Activated CD4-positive, alpha-beta T cell treated with anti-CD3 and anti-CD28 coated beads, Interleukin-2, amount 50 U/mL, for 1 hour (primary cell): ENCODE measurements at places on chromosomes 7 and 10.

DNA sequence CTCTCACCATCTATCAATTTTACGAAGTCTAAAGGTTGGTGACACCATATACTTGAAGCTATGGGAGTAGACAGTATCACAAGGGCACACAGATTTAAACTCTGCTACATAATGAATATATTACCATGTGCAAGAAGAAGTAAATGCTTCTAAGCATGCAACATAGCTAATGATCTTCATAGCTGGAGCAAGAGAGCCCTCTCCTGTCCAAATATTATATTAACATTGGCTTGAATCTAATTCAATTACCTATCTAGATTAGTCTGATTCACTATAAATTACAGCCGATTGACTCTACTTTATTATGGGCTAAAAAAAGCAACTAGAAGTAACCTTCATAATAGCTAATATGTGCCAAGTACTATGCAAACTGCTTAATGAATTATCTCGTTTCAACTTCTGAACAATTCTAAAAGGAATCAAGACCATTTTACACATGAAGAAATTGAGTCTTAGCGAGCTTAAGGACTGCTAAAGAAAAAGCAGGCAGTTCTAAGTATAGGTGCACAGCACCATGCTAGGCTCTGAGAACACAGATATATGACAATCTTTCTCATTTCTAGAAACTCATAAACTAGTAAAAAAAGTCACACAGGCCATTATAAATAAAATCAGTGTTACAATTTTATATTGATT lies 21.9 kb downstream of the FRA10AC1 start:
- DNase-seq = no peak

GRCh38 chr10:60430836-60431597 lies 41.3 kb upstream of the ANK3 start:
- no peak for DNase-seq

DNA sequence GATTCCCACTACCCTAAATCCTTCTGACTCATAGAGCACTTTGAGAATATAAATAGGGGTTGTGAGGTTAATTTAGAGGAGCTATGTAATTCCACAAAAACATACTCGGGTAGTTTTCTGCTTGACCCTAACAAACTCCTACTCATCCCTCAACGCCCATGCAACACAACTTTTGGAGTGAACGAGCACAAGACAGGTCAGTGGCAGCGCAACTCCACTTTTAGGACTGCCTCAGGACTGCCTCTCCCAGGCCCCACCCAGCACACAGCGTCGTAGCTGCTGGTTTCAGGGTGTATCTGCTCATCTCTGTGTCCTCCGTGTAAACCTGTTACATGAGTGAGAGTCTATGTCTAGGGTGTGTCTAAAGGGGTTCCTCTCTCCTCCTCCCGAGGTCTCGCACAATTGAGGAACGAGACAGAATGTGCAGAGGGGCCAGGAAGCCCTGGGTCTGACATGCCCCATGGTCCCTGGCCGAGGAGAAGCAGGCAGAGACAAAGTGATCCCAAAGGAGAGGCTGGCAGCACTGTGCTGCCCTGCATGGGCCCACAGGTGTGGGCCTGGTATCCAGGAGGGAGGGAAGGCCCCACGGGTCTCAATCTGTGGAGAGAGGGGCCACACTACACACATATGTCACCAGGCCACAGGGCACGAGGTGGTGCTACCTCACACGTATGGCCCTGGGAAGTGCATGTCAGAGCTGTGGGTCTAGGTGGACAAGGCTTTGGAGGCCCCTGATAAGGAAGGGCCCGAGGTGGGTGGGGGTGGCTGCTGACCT lies 45.5 kb downstream of the CAMK2B start:
- DNase-seq = no peak

- no peak for DNase-seq
Measured at GRCh38 chr7:41107938-41108448, 594.9 kb downstream of the INHBA start.

DNA sequence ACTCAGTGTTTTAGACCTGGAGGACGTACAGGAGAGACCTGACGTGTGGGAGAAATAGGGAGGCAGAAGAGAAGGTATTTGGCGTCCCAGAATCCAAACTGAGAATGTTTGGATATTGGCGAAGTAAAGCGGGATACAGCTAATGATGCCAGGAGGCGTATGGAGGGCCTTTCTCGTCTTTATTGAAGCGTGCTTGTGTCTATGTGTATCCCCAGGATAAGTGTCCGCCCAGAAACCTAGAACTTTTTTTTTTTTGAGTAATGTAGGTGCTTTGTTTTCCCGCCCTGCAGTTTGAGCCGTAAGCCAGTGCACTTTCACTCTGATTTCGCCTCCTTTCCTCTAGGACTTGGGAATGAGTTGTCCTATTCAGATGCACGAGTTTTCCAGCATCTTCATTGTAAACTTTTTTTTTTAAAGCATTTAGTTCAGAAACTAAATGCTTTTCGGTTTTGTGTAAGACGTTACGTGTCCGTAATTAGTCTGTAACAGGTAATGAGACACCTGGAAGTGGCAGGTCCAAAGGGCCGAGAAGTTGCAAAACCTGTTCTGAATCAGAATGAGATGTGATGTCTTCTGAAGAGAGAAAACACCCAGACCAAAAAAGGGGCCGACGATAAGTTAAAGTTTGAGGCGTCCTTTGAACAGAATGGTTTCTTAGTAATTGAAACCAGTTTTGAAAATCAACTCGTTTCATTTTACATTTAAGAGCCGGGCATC lies 746 bp downstream of the ARL5B start:
- DNase-seq = no peak

GRCh38 chr7:121798453-121798840 lies 74.5 kb upstream of the PTPRZ1 start:
- no peak for DNase-seq

DNA sequence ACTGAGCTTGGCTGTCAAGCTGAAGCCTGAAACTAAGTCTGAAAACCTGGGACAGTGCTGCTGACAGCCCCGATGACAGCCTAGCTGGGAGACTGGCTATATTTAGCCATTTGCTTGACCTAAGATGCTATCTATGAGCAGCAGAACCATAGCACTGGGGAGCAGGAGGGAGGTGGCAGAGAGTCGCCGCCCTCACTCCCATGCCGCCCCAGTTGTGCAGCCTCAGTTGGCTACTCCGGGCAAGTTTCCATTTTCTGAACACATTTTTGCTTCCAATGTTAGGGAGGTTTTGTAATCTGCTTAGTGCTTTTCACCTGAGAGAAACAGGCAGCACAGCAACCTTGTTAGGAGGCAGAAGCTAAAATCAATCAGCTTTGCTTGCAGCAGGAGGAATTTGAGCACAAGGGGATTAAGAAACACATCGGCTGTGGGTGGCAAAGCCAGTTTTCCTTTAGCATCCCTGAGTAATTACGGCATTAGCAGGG lies 20.4 kb upstream of the C10orf71 start:
- DNase-seq = no peak

GRCh38 chr10:17785276-17785930 lies 23.7 kb upstream of the MRC1 start:
- DNase-seq = no peak

DNA sequence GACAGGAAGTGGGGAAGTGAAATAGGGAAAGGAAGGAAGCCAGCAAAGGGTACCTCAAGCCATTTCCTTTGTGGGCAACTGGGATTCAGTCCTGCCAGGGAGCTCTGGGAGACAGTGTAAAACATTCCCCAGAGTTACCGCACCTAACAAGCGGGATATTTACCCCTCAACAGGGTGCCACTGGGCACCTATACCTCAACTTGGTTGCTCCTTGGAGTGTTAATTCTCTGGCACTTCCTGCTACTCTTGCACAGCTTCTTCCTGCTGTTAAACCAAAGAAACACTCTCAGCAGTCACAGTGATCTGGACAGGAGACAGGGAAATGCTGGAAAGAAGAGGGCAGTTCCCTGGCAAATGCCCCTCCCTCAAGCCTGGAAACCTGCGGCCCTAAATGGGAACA lies 151.3 kb downstream of the REEP3 start:
- no peak for DNase-seq

- DNase-seq = no peak
Measured at GRCh38 chr10:75127471-75127870, 16.0 kb downstream of the SAMD8 start.

DNA sequence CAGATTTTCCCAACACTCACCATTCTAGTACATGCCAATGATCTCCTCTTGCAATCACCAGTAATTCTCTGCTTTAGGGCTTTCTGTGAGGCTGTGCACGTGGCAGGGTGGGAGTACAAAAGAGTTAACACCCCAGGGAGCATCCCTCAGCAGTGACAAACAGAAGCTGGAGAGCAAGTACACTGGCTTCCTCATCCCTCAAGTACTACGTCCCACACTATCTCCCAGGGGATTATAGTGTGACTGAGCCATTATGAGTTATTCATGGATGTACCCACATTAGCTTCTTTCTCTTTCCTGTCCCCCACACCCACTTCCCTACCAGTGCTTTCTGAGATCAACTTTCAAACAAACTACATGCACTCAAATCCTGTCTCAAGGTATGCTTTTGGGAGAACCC lies 1216.5 kb upstream of the AUTS2 start:
- no peak for DNase-seq

DNA sequence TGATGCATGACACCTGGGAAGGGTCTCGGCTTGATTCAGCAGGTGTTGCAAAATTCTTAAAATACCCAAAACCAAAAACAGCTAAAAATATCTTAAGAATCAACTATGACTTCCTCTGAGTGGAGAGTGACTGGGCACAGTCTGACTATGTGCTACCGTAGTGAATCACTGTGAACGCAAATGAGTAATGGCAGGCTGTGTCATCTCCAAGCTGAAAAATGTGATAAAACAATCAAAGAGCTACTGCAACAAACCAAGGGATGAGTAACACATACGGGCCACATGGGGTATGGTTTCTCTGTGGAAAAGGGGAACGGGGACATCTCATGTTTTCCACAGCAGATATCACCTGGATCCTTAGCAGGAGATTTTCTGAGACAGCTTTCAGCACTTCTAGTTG lies 127.5 kb downstream of the ABCA13 start:
- DNase-seq = no peak

DNA sequence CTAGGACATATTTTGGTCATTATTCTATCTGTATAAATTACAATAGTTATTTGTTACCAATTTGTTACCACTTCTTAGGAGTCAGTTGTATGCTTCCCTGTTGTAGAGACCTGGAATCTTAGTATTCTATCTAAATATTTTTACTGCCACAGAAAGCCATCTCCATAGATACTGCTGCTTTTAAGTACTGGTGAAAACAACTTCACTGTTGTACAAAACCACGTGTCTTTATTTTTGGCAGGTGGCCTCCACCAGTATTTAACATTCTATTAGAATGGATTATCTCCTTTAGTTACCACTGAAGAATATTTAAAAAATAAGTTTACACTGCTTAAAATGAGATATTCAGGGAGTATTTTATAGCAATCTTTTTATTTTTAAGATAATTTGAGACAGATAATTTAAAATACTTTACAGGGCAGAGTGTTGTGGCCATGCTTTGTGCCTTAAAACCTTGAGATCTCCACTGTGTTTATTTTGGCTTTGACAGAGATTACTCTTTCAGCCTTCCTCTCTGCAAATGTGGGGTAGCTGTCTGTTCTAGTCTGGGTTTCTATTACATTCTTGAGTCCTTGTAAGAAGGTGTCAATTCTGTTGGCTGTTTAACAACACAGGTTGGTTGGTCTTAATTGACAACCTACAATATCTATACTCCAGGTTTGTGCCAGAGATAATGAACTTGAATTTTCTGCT lies 185.6 kb downstream of the LRRC4 start:
- no peak for DNase-seq

DNA sequence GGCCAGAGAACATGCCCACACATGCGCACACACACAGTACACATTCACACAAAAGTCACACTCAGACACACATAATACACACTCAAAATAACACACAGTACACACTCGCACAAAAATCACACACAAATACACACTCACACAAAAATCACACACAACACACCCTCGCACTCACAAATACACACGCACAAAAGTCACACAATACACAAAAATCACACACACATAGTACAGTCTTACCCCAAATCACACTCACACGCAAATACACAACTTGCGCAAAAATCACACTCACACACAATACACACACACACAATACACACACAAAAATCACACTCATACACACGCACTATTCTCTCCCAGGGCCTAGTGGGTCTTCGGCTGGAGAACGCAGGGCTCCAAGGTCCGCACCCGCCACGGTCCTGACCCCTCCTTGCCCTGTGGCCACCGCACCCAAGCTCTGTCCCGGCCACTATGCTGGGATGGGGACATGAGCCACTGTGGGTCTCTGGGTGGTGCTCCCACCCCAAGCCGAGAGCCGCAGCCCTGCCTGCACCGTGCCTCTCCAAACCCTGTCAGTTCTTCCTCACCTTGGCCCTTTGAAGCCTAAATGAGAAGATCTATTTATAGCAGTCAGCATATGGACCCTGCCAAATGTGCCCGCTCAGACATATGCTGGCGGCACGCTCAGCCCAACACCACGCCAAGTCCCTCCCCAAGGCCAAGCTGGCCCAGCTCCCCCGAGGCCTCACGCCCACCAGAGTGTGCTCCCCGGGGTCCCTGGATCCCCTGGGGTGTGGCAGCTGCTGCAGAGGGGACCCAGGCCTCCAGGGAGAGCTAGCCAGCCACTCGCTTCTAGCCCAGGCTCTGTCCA lies 55.9 kb downstream of the ELFN1 start:
- DNase-seq = no peak

DNA sequence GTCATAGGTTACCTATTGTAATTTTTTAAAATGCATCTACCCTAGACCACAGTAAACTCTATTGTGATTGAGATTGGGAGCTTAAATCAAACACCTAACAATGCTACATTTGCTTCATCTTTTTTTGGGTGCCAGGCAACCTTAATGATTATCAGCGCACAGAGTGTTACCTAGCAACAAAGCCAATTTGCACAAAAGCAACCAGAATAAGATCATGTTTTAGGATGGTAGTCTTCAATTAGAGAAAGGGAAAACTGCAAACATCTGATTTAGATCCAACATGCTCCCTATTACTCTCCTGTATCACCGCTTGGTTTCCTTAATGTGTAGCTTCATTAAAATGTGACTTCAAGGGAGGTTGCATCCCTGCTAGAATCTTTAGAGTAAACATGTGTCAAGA lies 226.9 kb downstream of the ABCA13 start:
- DNase-seq = no peak

GRCh38 chr7:129084801-129085551 lies 30.1 kb upstream of the TNPO3 start:
- DNase-seq = no peak

DNA sequence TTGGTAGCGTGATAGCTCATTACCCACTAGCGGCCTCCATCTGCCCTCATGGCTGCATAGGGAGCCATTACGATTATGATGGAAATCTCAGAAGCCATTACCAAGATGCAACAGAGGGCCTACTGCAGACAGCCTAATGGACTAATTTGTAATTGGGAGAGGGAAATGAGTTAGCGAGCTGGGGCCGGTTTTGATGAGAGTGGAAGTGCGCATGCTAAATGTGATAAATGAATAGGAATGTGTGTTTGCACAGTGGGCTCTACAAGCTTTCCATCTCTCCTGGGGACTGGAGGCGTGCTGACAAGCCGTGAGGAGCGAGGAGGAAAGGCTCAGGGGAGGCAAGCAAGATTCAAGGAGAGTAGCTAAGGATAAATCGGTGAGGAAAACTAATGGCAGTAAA lies 644.5 kb upstream of the GALNT17 start:
- DNase-seq = no peak

- DNase-seq = no peak
Measured at GRCh38 chr7:151137076-151137675, 30.3 kb downstream of the GBX1 start.

GRCh38 chr10:62503872-62504271 lies 129.7 kb downstream of the ZNF365 start:
- DNase-seq = no peak
